SK-N-SH treated with all-trans-retinoic acid at 6 μM for 48 hours (cell line): ENCODE measurements at places on chromosomes 3 and 15.
A peak's percentile ranks its signal among the peaks of the same experiment; 100 is the strongest.

DNA sequence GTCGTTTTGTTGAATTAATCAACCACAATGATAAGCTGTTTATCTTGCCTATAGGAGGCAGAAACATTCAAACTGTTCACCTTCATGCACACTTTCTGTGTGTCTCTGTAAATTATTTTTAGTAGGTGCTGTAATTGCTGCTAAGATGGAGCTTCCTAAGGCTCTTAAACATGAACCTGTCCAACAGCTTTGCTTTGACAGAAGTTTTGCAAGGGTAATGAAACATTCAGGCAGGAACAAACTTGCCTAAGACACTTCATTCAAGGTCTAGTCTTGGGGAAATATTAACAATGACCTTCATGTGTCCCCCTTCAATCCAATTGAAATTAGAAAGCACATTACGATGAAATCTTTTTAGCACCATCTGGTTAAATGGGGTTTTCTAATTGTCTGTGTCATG lies 156.1 kb downstream of the DIPK2A start:
- ATAC-seq = no peak

DNA sequence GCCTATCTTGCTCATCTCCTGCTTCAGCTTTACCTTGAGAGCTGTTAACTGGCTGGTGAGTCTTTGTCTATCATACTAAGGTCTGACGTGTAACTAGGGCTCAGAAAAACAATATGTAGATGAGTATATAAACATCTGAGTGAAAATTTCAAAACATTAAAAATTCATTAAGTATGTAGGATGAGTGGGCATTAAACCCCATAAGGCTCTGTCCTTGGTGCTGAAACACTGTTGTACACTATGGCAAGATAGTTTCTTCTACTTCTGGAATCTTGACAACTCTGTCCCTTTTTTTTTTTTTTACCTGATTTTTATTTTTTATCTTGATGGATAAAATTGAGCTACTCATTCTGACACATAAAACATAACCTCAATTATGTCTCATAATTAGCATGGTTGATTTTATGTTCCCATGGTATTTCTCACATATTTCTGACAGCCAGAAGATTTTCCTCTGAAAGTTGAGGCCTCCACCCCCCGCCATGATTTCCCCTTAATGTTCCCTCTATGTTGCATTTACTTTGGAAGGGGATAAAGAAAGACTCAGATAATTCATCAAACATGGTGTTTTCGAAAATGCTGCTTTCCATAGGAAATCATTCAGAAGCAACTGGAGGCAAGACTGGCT lies 54.3 kb downstream of the DGKG start:
- ATAC-seq = no peak

- ATAC-seq = peak; percentile 54
Observed at GRCh38 chr3:151895478-151896241, 22.2 kb downstream of the SUCNR1 start.

- ATAC-seq = no peak
Observed at GRCh38 chr3:138405486-138405885, 28.9 kb upstream of the ESYT3 start.

- ATAC-seq = no peak; the same call in 2 of the 3 replicates
Observed at GRCh38 chr15:25862071-25862471, 1.1 kb downstream of the ATP10A start.
